Hematopoietic multipotent progenitor cell treated with erythropoietin and hydrocortisone succinate and interleukin-3 and kit ligand, for 17 days (in vitro differentiated cells): ENCODE measurements at places on chromosomes 1 and 21.

DNA sequence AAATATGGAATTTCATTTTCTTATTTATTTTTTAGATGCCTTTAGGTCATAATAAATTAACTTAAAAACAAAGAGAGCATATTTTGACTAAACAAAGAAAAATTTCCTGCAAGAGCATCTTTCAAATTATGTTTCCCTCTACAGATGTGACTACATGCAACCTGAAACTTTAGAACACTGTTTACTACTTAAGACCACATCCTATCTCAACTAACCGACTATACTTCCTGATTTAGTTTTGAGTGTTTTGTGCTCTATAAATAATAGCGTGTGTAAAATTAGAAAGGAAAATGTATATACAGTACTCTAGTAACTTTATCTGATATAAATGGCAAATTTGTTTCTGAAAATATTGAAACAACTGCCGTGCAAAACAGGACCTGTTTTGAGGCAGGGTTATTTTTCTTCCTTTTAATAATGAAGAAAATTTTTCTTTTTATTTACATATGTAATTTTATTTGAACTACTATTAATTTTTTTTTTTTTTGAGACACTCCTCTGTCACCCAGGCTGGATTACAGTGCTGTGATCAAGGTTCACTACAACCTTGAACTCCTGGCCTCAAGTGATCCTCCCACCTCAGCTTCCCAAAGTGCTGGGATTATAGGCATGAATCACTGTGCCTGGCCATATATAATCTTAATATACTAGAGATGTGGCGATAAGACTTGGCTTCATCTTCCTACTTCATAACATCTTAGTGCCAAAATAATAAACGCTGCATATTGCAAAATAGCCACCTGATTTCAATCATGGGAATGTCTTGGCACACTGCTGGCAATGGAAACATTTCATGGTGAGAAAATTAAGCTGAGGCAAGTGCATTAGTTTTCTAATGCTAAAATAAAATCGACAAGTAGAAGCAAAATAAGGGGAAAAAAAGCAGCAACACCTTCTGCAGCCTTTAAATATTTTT lies 12.3 kb downstream of the ZRANB2 start:
- DNase-seq, result no peak

- no peak for DNase-seq
These were observed 49.1 kb upstream of the IFNLR1 start for GRCh38 chr1:24235921-24236788.

- DNase-seq, result no peak
These were observed 12.9 kb downstream of the ATP1B1 start for GRCh38 chr1:169119405-169119804.

DNA sequence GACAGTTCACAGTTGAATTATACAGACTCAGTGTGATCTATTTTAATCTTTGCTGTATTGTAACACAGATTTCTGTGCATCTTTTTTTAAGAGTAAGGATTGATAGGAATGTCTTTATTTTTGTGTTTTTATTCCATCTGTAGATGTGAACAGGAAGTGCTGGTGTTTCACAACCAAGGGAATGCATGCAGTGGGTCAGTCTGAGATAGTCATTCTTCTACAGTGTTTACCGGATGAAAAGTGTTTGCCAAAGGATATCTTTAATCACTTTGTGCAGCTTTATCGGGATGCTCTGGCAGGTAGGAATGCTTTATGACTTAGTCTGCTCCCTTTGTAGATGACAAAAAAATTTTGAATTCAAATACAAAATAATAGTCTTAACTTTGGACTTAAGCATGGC lies 84.5 kb downstream of the CC2D1B start:
- no peak for DNase-seq

GRCh38 chr1:108962681-108963051 lies 618 bp downstream of the CLCC1 start:
- DNase-seq, result peak; percentile 60

- DNase-seq, result no peak
These were observed 442 bp upstream of the RUSC1 start for GRCh38 chr1:155320252-155320651.

DNA sequence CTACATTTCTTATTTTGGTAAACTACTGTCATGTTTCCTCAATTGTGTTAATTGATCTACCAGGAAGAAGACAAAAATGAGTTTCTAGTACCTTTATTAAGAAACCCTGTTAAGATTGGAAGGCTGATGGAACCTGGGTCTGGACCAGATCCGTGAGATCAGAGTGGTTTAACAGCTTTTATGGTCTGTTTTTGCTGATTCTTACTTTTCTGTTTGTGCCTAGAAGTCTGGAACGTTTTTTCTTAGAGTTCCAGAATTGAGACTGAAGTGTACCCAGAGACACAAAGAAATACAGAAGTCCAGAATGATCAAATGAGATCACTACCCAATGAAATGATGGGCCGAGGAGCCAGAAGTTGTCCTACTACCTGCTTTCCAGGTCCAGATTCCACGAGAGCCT lies 22.5 kb upstream of the CDC42 start:
- no peak for DNase-seq

GRCh38 chr1:21579791-21580190 lies 70.6 kb downstream of the ALPL start:
- DNase-seq, result no peak

GRCh38 chr1:229368347-229368746 lies 25.5 kb upstream of the CCSAP start:
- no peak for DNase-seq

DNA sequence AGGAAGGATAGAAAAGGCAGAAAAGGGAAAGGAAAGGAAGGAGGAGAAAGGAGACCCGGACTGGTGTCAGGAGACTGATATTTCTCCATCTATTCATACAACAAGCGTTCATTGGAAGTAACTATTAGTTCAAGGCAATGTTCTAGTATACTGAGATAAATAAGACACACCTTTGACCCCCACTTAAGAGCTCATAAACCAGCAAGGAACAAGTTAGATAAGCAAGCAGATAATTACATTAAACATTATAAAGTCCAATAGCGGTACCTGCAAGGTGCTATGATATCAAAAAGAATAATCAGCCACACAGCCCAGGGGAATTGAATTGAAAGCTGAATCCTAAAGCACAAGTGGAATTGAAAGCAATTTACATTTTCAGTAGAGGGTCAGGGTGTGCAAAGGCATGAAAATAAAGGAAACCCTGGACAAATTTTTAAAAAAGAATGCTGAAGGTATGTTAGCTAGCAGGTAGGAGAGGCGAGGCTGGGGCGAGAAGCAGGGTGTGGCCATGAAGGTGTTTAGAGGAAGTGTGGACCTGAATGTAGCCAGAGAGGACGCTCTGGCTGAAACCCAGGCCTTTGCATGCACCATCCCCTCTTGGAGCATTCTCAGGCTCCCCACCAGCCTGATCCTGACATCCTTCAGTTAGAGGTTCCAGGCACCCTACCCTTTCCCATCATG lies 200.0 kb downstream of the SETD4 start:
- no peak for DNase-seq

GRCh38 chr1:48853006-48853405 lies 76.3 kb upstream of the BEND5 start:
- no peak for DNase-seq

GRCh38 chr1:181073638-181074037 lies 14.9 kb upstream of the IER5 start:
- no peak for DNase-seq

GRCh38 chr21:34967509-34968289 lies 81.4 kb downstream of the RUNX1 start:
- no peak for DNase-seq

GRCh38 chr1:220032911-220033310 lies 13.4 kb downstream of the EPRS1 start:
- no peak for DNase-seq

DNA sequence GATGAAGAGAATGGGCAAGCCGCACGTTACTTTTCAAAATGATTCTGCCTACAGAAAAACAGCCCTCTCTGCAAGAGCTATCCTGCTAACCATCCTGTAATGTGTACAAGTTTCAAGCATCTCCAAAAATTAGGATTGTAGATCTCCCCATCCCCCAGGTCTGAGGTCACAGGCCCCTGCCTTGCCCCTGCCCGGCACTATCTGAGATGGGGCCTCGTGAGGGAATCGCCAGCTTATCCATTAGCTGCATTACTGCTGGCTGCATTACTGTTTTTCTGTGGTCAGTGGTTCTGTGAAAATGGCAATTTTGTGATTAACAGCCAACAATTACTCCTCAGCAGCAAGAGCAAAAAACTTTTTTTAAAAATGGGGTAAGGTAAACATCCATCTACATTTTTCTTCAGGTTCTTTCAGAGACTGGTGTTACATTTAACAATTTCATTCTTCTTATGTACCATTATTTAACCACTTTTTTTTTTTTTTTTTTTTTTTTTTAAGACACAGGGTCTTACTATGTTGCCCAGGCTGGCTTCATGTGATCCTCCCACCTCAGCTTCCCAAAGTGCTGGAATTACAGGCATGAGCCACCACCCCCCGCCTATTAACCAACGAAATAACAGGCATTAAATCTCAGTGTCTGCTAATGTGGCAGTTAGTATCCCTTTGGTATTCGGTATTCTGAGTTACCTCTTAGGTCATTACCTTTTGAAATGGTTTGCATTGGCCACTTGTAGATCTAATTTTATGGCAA lies 83.8 kb downstream of the MRPL37 start:
- DNase-seq, result no peak

DNA sequence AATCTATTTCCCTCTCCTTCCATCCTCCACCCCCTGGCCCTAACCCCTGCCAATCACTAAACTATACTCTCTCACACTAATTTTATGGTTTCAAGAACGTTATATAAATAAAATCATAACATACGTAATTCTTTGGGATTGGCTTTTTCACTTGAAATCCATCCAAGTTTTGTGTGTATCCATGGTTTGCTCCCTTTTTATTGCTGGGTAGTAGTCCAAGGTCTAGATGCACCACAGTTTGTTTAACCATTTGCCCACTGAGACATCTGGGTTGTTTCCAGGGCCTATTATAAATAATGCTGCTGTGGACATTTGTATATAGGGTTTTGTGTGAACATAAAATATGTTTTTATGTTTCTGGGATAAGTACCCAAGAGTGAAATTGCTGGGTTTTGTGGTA lies 61.4 kb downstream of the TEX35 start:
- no peak for DNase-seq

DNA sequence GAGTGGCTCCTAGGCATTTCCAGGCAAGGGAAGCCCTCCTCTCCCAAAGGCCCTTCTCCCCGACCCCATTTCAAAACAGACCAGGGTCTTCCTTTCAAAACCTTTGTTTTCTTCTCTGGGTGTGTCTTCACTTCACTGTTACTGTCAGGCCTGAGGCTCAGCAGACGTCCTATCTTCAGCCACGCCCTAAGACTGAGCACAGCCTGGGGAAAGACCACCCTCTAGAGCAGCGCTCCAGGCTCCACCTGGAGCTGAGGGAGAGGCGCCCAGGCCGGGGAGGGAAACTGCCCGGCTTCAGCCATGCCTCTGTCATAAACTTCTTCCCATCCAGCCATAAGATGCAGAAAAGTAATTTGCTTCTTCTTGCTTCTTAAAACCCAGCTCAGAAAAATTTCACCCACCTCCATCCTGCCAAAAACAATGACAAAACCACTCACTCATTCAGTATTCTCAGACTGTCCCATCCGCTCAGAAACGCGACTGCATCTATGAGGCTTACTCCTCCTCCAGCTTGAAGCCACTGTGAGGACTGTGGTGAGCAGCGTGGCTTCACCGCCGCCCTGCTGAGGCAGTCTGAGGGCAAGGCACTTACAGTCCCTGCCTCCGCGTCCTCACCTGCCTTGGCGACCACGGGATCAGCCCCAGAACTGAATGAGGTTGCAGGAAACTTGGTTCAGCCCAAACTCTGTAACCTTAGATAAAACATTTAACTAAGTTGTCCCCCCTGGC lies 36.1 kb downstream of the VN1R5 start:
- DNase-seq, result no peak

DNA sequence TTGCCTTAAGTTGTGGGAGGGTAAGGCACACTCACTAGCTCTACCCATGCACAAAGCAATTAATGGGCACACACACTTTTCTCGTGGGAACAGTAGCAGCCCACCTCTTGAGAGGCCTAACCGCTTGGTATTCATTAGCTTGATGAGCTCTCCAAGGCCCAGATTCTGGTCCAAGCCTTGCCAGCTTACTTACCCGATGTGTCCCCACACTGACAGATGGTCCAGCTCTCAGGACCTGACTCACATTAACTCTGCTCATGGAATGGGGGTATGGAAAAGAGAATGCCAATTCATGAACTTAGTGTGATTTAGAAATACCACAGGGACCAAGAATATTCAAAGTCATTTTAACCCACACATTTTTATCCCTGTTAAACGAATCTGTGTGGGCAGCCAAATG lies 106.8 kb upstream of the CACHD1 start:
- DNase-seq, result no peak

DNA sequence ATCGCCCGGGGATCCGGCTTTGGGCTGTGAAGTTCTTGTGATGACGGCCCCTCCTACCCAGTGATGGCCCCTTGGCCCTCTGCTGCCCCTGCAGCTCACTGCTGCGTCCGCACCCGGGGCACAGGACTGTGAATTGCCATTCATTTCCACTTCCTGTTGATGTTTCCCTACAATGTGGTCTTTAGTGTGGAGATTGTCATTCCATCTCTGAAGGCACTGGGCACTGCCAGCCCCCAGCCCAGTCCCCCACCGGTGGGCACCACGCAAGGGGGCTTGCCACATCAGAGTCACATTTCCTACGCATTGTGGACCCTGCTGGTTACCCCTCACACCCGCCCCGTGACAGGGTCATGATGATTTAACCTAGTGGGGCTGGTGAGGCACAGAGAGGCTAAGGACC lies 2.5 kb upstream of the MX2 start:
- DNase-seq, result no peak
